ENCODE measurements at places on chromosomes 13 and 19. TPM values are rescaled to one million over a fixed set of nuclear protein-coding genes. Genes with fewer than 3 reads are reported as not detected.
A peak's percentile ranks its signal among the peaks of the same experiment; 100 is the strongest.

DNA sequence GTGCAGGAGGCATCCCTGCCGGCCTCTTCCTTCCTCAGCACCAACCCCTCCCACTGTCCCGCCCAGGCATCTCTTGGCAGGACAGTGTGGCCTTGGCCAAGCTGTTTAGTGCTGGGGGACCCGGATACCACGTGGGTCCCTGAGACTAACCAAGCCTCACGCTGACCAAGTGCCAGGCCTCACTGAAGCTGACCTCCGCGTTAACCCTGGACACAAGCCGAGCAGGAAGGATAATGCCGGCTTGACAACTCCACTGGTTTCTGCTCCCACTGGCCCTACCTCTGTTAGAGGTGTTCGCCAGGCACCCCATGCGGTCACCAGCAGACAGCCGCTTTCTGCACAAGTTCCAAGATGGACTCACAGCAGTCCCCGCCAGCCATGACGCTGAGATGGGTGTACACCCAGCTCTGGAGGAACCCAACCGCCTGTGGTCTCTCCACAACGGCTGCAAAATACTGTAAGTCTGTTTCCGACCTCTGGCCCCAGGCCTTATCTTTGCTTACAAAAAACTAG lies 12.4 kb downstream of the GRTP1 start:
- H3K4me1 ChIP-seq: no peaks in the 10 kb centered on the region
- H3K36me3 ChIP-seq: no peaks in the 10 kb centered on the region
- DNase-seq: no peak

- no peaks in the 10 kb centered on the region for H3K27me3 ChIP-seq
- no peaks in the 10 kb centered on the region for H3K36me3 ChIP-seq
- H3K27ac ChIP-seq: no peak overlapping the region
- H3K4me3 ChIP-seq: no peak overlapping the region
- no peak for DNase-seq
These were observed 33.5 kb upstream of the SPRY2 start for GRCh38 chr13:80374444-80374843.

Gene MRPL57
- 15.4 TPM for total RNA-seq

GRCh38 chr19:13029893-13030292 lies 34.6 kb downstream of the NFIX start:
- no peak overlapping the region for H3K4me3 ChIP-seq
- DNase-seq: no peak
- peaks cover 12% of the 10 kb centered on the region for H3K27me3 ChIP-seq
- no peak overlapping the region for H3K27ac ChIP-seq
- H3K4me1 ChIP-seq: peaks cover 21% of the 10 kb centered on the region

- H3K36me3 ChIP-seq: no peaks in the 10 kb centered on the region
- H3K27ac ChIP-seq: no peak overlapping the region
- peaks cover 6% of the 10 kb centered on the region for H3K27me3 ChIP-seq
- DNase-seq: no peak
- no peaks in the 10 kb centered on the region for H3K4me1 ChIP-seq
- H3K4me3 ChIP-seq: no peak overlapping the region
These were observed 107.0 kb downstream of the ZNF536 start for GRCh38 chr19:30479231-30479630.

GRCh38 chr13:102197193-102197592 lies 204.7 kb downstream of the FGF14 start:
- no peaks in the 10 kb centered on the region for H3K36me3 ChIP-seq
- no peak overlapping the region for H3K27ac ChIP-seq
- DNase-seq: no peak
- H3K4me3 ChIP-seq: no peak overlapping the region
- H3K4me1 ChIP-seq: peaks cover 9% of the 10 kb centered on the region

DNA sequence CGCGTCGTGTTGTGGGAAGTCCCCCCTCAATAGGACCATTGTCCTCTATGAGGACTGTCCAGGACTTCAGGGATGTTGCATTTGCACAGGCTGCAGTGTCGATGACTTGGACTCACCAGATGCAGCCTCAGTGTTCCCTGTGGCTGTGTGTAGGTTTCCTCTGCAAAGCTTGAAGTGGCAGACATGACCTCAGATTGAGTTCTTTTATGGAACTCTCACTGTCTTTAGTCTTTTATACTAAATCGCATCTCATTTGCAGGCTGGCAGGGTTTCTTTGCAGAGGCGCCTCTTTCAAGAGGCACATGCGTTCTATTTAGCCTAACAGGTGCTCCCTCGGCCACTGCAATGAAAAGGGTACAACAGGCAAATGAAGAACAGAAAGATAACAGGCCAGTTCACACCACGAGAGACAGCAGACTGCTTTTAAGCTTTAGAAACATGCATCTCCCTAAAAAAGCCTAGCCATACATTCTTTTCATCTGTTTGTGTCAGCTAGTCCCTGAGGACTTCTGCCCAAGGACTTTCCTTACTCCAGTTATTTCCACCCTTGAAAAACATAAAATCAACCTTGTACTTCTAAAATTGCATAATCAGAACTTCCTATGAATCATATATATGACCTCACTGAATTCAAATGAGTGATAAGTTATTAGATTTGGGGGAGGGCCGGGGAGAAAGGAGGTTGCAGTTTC lies 118.4 kb downstream of the RAB20 start:
- no peaks in the 10 kb centered on the region for H3K36me3 ChIP-seq
- H3K4me3 ChIP-seq: no peak overlapping the region
- H3K27me3 ChIP-seq: peaks cover 34% of the 10 kb centered on the region
- no peak overlapping the region for H3K27ac ChIP-seq
- no peak for DNase-seq
- H3K4me1 ChIP-seq: peaks cover 7% of the 10 kb centered on the region

DNA sequence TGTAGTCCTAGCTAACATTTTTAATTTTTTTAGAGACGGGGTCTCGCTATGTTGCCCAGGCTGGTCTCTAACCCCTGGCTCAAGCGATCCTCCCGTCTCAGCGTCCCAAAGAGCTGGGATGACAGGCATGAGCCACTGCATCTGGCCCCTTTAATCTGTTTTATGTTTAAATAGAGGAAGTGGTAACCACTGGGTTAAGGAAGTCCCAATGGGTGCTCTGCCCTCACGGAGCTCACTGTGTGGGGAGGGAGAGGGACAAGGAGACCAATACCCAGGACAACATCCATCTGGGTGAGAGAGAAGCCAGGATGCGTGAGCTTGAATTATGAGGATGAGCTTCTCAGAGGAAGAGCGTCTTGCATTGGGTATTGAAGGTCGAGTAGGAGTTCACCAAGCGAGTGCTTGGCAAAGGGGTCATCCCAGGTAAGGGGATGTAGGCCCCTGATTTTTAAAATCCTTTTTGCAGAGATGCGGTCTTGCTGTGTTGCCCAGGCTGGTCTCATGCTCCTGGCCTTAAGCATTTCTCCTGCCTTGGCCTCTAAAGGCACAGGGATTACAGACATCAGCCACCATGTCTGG lies 13.8 kb downstream of the YJU2 start:
- H3K4me1 ChIP-seq: peaks cover 19% of the 10 kb centered on the region
- no peak for DNase-seq
- no peak overlapping the region for H3K27ac ChIP-seq
- H3K4me3 ChIP-seq: no peak overlapping the region
- no peaks in the 10 kb centered on the region for H3K27me3 ChIP-seq

Gene ZNF805
- total RNA-seq: 14.4 TPM

DNA sequence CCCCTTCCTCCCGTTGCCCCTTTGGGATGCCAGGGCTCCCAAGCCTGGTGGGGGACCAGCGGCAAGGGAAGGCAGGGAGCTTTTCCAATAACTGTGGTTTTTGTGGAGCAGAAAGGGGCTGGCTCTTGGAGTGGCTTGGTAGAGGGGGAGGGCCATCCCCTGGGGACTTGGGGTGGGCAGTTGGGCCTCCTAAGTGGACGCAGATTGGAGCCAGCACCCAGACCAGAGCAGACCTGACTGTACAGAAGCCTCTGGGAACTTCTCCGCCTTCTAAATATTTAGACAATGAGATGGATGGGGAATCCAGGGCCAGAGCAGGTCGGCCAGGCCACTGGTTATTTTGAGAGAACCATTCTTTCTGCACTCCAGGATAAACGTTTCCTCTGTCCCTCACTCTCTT lies 4.2 kb downstream of the PTGIR start:
- peaks cover 86% of the 10 kb centered on the region for H3K4me1 ChIP-seq
- no peak overlapping the region for H3K27ac ChIP-seq
- no peak for DNase-seq
- H3K4me3 ChIP-seq: peak overlapping the region; percentile 95
- peaks cover 13% of the 10 kb centered on the region for H3K36me3 ChIP-seq
- no peaks in the 10 kb centered on the region for H3K27me3 ChIP-seq

DNA sequence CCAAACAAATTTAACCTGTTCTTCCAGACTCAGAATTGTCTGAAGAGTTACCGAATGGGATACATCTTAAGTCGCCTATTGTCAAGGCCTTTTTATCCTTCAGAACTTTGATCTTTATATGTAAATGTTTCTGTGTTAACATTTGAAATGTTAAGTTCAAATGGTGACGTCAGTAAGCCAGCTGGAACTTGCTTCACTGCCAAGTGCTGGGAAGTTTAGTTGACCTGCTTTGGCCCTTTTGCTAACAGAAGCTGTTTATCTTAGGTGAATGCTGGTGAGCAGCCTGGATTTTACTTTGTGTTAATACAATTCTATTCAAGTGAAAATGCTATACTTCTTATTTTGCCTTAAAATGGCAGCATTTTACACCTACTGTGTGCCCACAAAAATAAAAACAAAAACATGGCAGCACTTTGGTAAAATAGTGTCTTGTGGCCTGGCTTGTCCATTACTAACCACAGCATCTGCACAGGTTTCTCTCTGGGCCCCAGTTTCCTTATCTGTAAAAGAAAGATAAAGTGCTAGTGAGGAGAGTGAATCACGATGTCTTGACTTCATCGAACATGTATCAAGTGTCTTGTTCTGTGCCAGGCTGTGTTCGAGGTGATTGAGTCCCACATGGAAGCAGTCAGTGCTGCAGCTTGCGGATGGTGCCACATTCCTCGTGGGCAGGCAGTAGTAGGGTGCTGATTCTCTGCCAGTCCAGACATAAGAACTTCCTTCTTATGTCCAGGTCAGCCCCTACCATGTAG lies 2.2 kb downstream of the NAXD start:
- H3K4me1 ChIP-seq: peaks cover 37% of the 10 kb centered on the region
- peak overlapping the region; percentile 53 for H3K4me3 ChIP-seq
- DNase-seq: no peak
- no peaks in the 10 kb centered on the region for H3K27me3 ChIP-seq
- H3K36me3 ChIP-seq: peaks cover 4% of the 10 kb centered on the region
- H3K27ac ChIP-seq: no peak overlapping the region

DNA sequence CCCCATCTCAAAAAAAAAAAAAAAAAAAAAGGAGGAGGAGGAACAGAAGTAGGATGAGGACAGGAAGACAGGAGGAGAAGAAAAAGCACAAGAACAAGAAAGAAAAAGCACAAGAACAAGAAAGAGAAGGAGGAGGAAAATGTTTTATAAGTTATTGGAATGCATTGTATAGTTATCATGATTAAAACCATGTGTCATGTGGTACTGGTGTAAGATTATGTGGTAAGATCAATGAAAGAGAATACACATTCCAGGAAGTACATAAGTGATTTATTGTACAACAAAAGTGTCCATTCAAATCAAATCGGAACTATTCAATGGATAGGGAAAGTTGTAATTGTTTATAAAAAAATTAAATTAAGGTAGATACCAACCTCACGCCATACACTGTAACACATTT lies 167.7 kb downstream of the MZT1 start:
- H3K4me1 ChIP-seq: no peaks in the 10 kb centered on the region
- H3K4me3 ChIP-seq: no peak overlapping the region
- no peak for DNase-seq
- H3K27me3 ChIP-seq: no peaks in the 10 kb centered on the region
- H3K36me3 ChIP-seq: no peaks in the 10 kb centered on the region

GRCh38 chr13:32320528-32320927 lies 5.2 kb downstream of the BRCA2 start:
- H3K27me3 ChIP-seq: no peaks in the 10 kb centered on the region
- H3K4me1 ChIP-seq: peaks cover 11% of the 10 kb centered on the region
- no peak for DNase-seq
- no peak overlapping the region for H3K4me3 ChIP-seq

Gene KLK4
- not detected for total RNA-seq

- H3K27ac ChIP-seq: no peak overlapping the region
- peaks cover 65% of the 10 kb centered on the region for H3K4me1 ChIP-seq
- H3K36me3 ChIP-seq: peaks cover 2% of the 10 kb centered on the region
- DNase-seq: no peak
- no peak overlapping the region for H3K4me3 ChIP-seq
These were observed 62.8 kb upstream of the DOCK9 start for GRCh38 chr13:99040536-99041131.

Gene PLIN5
- 0.81 TPM for total RNA-seq

- no peaks in the 10 kb centered on the region for H3K36me3 ChIP-seq
- no peak for DNase-seq
- H3K4me3 ChIP-seq: no peak within 1 kb of the TSS
- no peak within 1 kb of the TSS for H3K27ac ChIP-seq
- no peaks in the 10 kb centered on the region for H3K4me1 ChIP-seq
- H3K27me3 ChIP-seq: peaks cover 29% of the 10 kb centered on the region
These were observed at the start of gene ELSPBP1 for GRCh38 chr19:47994209-47994802. Gene ELSPBP1 (plus strand): TSS chr19:47994632. CDS start chr19:48008668, 14,036 bp downstream.

DNA sequence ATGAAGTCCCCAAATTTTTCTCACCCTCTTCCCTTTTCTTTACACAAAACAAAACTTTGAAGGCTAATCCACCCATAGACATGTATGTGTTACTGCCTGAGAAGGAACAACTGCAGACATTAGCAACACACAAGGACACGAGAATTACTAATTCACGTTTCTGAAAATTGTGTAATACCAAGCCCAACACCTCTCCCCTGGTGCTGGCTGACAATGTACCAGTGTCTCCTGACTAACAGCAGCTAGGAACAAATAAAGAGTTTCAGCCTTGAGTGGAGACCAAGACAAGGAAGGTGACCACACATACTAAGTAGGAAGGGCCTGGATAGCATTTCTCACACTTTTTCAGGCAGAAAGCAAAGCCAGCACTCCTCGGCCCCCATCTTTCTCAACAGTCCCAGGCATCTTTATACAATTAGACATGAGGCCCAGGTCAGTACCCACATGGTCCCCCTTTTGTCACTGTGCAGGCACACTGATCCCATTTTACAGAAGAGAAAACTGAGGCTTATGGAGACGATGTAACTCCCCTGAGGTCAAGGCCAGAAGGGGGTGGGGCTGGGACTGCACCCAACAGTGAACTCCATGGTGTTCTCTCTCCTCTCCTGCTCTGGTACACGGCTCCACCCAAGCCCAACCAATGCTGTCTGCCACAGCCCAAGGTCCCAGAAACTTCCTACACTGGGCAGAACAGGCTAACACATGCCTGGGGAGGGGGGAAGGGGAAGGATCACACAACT lies 8.7 kb downstream of the BRD4 start:
- peaks cover 90% of the 10 kb centered on the region for H3K4me1 ChIP-seq
- peak overlapping the region; percentile 75 for H3K27ac ChIP-seq
- peak overlapping the region; percentile 38 for H3K4me3 ChIP-seq
- no peaks in the 10 kb centered on the region for H3K27me3 ChIP-seq
- peaks cover 7% of the 10 kb centered on the region for H3K36me3 ChIP-seq
- DNase-seq: no peak

DNA sequence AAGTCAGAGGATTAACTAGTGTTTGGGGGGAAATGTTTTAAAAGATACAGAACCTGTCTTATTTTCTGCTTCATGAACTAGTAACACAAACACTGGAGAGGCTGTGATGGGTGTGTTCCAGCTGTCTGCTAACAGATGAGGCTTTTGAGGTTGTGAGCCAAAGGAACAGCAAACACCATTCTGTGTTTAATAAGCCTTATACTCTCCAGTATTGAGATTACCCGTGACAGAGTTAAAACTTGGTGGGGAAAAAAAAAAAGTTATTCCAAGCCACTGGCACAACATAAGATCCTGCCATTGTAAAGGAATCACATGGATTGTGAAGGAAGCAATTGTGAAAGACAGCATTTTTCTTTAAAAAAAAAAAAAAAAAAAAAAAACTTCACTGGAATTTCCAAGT lies 48.4 kb downstream of the KCTD12 start:
- no peak overlapping the region for H3K27ac ChIP-seq
- no peak for DNase-seq
- peaks cover 18% of the 10 kb centered on the region for H3K27me3 ChIP-seq
- no peaks in the 10 kb centered on the region for H3K4me1 ChIP-seq
- no peaks in the 10 kb centered on the region for H3K36me3 ChIP-seq
- H3K4me3 ChIP-seq: no peak overlapping the region

Gene CDX2
- total RNA-seq: not detected
